Activated CD4-positive, alpha-beta T cell treated with anti-CD3 and anti-CD28 coated beads for 36 hours (primary cell): ENCODE measurements at places on chromosomes 12 and 14.

DNA sequence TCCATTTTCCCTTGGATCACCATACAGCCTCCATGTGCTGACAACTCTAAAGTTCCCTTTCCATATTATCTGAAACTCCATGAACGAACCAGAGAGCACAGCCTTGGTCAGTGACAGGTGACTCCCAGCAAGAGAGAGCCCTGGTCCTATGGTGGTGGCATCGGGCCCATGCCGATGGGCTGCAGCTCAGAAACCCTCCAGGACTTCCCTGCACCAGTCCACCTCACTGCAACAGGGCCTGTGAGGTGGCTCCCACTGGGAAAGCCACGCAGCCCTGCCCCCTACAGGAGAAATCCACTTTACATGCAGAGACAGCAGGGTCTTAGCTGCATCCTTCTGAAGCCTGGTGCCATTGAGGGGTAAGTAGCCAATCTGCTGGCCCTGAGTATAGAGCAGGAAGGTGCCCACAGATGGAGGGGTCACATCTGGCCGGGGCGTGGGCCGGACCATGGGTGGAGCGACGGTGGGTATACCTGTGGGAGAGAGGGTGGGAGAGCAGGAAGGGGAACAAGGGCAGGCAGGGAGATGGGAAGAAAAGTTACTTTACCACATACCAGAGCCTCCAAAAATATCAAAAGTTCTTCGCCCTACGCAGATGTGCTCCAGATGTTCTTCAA lies 24.7 kb downstream of the RTRAF start:
- DNase-seq, result peak; percentile 35

- DNase-seq, result peak; percentile 53
Observed at GRCh38 chr14:22052795-22053194, 379.2 kb upstream of the OR4E1 start.

DNA sequence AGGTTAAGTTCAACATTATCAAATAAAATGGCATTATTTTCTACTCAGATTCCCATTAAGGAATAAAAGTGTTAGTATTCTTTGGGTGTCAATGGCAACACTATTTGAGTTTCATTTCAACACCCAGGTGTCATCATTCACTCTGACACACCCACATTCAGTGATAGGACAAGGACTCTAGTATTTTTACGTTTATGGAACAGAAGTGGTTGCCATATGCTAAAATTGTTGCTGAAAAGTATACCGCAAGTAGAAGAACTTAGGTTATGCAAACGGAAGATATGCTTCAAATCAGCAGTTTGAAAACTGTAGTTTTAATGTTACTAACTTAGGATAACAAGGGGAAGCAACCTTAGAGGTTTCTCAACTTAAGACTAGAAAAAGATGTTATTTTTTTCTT lies 20.0 kb upstream of the SGPP1 start:
- DNase-seq, result no peak

- DNase-seq, result no peak
Observed at GRCh38 chr14:61765225-61765943, 3.2 kb downstream of the SNAPC1 start.

- no peak for DNase-seq
Observed at GRCh38 chr14:31204593-31205534, 2.7 kb downstream of the HECTD1 start.

GRCh38 chr12:112458751-112459150 lies 40.0 kb downstream of the PTPN11 start:
- no peak for DNase-seq

DNA sequence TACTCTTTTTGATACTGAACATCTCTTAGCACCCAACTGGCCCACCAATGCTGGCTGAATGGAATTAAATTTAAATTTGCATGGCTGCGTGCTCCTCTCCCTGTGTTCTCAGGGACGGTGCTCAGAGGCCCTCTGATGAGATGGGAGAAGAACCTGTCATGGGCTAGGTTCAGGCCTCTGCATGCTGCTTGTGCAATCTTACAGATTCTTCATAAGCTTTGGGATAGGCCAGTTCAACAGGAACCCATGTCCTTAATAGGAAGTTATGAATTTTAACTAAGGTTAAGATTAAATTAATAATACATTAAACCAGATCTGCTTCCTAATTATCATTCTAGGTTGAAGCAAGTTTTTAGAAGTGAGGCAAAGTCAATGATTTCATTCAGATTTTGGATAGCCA lies 119.7 kb upstream of the LRIG3 start:
- DNase-seq, result no peak

DNA sequence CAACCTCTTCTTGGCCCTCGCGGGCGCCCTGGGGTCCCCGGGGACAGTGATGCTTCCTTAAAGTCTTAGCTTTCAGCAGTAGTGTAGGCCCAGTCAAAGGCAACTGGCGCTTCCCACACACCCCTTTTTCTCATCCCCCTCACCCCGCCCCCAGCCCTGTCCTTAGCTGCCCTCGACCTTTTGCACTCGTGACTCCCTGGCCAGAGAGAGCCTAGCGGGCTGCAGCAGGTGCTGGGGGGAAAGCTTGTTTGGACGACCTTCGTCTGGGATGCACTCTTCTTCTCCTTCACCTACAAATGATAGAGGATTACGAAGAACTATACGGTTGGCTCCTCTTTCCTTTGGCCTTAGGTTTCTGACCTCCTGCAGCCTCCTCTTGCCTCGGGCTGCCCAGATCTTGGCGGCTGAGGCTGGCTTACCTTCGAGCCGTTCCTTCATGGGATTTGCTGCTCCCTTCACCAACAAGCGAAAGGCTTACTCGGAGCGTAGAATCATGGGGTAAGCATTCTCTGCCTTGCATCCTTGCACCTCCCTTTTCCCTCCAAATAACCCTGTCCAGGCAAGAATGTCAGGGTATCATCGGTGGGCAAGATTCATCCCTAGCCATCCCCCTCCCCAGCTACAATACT lies 815 bp downstream of the COQ10A start:
- DNase-seq, result no peak

DNA sequence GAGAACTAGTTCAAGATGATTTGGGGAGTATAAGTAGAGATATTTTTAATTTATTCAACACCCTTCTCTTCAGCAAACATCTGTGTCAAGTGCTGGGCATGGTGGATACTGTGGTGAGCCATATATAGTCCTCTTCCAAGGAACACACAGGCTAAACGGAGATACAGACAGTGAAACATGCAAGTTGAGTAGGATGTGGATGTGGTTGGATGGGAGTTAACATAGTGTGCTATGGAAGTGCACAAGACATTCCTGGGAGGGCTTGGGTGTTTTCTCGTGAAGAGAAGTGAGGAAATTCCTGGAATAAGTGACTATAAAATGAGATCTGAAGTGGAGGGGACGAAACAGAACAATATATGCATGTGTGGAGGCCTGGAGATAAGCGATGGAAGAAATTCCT lies 181.1 kb upstream of the NPAS3 start:
- no peak for DNase-seq
